ENCODE measurements at places on chromosomes 7 and 10.

GRCh38 chr7:64887756-64888508, 15.1 kb upstream of the ZNF273 start:
- peak; percentile 65 for DNase-seq

DNA sequence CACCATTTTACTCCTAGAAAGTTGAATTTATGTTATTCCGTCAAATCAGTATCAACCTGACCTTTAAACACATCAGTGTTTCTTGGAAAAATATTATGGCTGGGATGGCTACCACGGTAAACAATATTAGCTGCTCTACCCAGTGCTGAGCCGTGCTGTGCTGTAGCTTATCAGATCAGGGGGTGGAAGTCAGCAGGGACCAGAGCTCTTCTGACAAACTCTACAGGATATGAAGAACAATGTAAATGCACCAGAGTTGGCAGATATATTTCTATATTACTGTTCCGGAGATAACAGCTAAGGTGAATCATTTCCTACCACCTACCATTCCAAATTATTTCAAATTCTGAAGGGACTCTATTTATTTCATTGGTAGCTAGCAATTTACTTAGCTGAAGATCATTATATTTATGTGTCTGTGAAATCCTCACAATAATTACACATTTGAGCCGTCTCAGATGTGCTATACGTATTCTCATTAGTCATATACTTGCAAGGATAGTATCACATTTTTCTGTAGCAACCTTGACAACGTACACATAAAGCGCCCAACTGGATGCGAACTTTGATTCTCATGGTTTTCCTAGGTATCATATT, 76.5 kb downstream of the TEX36 start:
- no peak for DNase-seq

- DNase-seq = no peak
Measured at GRCh38 chr7:40733114-40733513, 598.3 kb downstream of the SUGCT start.

- DNase-seq = no peak
Measured at GRCh38 chr10:54869022-54869421, 68.0 kb upstream of the PCDH15 start.

DNA sequence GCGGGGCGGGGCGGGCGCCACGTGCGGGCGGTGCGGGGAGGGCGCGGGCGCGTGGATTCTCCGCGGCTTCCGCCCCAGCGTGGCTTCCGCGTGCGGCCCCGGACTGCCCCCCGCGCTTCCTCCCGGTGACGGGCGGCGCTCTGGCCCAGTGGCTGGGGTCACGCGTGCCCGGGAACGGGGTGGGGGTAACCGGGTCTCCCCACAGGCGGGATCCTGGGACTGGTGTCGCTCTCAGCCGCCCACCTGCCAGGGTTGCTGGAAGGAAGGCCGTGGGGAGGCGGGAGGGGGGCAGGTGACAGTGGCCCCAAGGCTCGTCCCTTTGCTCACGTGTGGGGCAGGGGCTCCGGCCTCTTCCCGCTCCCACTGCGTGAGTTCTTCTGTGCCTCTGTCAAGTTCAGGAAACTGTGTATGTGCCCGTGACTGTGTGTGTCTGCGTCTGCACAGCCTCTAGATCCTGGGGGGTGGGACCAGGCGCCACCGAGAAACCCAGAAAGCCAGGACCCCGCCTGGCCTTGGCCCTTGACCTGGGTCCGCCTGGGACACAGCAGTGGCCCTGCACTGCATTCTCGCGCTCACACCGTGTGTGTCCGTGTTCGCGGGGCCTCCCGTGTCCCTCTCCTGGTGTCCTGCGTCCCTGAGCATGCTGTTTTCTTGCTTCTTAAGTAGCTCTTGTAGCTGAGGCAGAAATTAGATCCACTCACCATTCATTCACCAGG, 919 bp downstream of the MAFK start:
- peak; percentile 64 for DNase-seq

GRCh38 chr7:1457059-1457948, 2.0 kb downstream of the MICALL2 start:
- no peak for DNase-seq

- DNase-seq = no peak
Measured at GRCh38 chr10:59302381-59302780, 60.0 kb downstream of the FAM13C start.

DNA sequence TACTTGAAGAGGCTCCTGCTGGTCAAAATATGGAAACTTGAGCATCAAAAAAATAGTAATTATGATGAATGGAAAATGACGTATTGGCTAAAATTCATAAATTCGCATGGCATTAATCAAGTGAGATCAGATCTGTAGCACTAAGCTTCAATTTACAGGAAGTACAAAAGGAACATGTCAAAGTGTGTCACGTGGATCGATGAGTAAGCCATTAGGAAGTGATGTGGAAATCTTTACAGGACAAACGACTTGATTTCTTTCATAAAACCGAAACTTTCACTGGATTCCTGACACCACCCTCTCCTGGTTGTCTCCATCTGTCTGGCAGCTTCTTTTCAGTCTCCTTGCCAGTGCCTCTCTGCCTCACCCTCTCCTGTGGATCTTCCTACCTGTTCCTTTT, 25.8 kb downstream of the AKR1C8 start:
- DNase-seq = no peak

DNA sequence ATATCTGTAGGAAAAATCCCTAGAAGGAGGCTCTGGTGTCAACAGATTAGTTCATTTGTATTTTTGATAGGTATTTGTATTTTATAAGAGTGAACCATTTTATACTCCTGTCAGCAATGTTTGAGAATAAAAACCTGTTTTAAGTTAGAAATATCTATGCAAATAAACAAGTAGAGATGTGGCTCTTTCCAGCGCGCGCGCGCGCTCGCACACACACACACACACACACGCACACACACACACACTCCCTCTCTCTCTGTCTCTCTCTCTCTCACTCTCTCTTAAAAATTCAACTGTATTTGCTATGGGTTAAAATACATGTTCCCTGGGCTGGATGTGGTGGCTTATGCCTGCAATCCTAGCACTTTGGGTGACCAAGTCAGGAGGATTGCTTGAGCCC, 113.9 kb downstream of the SUGCT start:
- no peak for DNase-seq
